ENCODE measurements at places on chromosomes 6 and 20.

DNA sequence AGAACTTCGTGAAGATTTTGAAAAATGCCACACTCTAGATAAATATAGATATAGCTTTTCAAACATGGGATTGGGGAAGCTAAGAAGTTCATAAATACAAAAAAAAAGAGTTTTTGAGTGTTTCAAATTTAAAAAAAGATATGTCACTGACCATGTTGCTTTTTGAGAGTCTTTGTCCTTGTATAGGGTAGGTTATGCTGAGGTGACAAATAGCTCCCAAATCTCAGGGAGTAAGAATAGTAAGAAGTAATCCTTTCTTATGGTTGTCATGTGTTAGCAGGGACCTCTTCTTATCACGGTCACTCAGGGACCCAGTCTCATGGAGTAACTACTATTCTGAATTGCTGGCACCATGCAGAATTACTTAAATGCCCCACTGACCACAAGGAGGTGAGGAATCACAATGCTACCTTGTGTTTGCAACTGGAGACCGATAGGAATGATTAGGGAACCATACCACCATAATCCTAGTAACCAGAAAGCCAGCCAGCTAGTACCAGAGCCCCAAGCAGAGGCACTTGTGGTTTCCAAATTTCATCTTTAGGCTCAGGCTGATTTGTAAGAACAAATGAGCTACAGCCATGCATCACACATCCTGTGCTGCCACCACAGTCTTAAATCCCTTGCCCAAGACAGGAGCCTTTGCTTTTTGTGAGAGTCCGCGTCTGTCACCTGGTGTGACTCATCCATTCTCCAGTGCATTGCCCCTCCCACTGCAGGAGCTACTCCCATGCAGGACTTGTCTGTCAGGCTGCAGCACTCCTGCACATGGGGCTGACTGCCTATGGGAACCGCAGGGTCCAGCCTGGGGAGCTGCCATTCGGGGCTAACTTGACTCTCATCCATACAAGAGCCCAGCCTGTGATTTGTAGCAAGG, 42.4 kb upstream of the ADGRF4 start:
- DNase-seq = no peak

DNA sequence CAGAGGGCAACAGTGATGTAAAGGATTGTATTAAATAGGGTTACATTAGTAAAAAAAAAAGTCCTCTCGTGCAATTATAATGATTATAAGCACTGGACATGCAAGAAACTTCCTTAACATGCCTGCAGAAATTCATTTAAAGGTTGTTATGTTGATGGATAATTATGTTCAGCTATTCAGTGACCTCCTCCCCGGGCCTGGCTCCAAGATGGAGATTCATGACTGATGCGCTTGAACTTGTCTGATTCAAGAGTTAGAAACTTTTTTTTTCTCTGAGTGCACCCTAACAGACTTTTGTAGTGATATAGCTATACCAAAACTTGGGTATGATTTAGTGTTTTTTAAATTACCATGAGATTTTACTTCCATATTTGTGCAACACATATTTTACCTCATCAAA, 1170.0 kb upstream of the CITED2 start:
- DNase-seq = no peak

DNA sequence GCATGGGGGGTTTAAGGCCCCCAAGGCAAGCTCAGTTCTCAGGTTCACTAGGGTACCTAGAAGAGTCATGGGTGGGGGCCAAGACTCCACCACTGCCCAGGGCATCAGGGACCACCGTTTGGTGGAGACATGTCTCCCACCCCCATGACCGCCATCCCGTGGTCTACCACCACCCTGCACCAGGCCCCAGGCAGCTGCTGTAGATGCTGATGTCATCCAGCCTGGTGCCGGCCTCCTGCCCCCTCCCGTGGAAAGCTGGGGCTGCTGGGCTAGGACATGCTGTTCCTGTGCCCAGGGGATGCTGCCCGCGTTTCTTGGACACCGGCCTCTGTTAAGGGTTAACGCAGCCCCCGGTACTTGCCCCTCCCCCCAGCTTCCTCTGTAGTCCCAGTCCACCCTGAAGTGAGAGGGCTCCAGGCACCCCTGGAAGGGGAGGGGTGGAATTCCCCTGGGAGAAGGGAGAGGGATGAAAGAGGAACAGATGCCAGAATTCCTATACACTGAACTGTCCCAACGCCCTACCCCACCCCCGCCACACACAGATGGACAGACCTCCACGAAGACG, 587 bp downstream of the IP6K3 start:
- DNase-seq = no peak

- no peak for DNase-seq
These were observed 233.1 kb upstream of the ZNF217 start for GRCh38 chr20:53826597-53827291.

GRCh38 chr6:27544612-27545260, 71.8 kb upstream of the ZNF184 start:
- DNase-seq = no peak

DNA sequence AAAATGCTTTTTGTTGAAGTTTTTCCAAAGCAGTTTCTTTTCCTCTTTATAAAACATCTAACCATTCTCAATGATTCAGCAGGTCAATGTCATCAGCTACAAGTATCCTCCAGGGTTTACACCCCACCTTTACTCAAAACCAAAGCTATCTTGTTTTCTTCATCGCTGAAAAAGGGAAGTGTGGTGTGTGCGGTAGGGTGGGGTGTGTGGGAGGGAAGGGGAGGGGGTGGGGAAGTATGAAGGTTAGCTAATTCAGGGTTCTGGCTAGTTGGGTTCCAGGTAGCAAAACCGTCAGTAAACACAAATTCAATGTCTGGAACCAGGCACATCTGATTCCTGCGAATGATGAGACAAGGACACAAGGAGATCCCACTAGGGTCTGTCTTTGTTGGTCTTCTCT, 189.6 kb downstream of the GJA10 start:
- peak; percentile 12 for DNase-seq

DNA sequence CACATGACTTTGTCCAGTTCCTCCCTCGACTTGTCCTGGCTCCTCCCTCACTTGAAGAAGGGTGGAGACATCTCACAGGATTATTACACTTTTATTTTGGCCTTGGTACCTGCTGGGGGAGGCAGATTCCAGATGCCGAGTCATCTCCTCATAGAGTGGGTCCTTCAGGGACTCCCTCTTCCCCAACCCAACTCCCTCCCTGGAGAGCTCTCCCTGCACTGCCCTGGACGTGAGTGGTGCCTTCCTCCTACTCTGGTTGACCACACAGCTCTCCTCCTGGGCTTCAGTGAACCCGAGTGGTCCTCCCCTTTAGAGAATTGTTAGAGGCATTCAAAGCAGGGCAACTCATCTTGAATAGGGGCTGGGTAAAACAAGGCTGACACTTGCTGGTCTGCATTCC, 40.9 kb upstream of the MC3R start:
- DNase-seq = no peak

DNA sequence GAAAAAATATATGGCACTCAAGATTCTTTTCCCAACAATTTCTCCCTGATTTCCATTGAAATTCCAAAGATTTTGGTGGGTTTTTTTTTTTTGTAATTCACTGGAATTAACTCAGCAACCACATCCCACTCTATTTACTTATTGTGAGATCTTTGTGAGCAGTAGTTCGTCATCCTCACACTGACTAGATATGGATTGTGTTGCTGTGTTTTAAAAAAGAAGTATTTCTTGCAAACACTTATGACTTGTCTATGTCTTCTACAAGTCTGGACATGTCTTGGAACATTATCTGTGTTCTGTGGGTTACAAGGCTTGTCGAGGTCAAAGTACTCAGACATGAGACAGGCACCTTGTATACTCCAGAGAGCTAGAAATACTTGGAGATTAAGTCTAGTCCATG, 7.3 kb upstream of the TENT5A start:
- no peak for DNase-seq

GRCh38 chr6:10411131-10411970, 3.5 kb downstream of the TFAP2A start:
- DNase-seq = no peak

DNA sequence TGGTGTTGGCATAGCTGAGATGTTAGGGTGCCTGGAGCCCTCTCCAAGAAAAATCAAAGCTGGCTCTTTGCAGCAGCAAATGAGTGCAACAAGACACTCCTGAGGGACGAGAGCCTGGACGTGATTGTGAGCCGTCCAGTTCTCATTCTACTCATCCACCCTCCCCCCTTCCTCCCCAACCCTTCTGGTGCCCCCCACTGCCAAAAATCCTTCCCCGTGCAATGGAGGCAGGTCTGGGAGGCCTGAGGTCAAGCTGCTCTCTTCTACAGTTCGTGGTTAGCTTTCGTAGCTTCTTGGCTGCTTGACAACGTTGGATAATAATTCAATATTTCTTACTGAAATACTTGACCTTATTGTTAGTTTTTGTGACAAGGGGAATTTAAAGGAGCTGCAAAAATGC, 185.3 kb upstream of the SUPT3H start:
- DNase-seq = no peak

DNA sequence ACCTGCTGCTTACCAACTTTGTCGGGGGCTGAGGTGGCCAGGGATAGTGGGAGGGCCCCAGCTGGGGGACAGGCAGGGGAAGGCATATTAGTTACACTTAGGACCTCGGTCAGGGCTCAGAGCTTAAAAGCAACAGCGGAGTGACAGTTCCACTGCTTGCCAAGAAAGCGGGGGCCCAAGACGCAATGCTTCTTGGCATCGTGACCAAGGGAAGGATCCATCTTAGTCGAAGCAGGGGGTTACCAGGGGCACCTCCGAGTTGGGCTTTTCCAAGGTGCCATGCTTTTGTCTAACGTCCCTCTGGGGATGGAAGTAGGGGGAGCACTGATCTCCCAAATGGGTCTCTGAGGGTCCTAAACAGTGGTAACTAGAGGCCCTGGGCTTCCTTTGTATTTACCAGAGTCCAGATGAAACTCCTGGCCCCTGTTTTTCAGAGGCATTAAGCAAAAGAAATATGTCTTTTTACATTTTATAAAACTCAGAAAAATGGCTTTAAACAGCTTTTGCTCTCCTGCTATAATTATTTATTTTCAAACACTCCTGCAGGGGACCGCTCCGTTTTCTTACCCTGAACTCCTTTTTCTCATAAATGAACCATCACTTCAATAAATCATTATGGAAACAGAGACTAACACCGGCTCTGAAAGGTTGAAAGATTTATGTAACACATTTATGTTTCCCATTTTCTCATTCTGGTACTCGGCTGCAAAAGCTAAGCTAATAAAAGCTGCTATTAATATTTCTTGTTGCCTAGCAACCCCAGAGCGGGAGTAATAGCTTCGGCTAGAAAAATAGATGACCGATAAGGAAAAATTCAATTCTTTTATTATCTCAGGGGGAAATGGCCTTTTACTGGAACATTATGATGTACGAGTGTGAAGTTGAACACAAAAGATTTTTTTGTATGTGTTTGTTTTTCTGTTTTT, 100.4 kb downstream of the TOX2 start:
- no peak for DNase-seq

GRCh38 chr20:58715801-58716475, 23.3 kb downstream of the NPEPL1 start:
- DNase-seq = no peak

- no peak for DNase-seq
These were observed 11.8 kb upstream of the SNRPC start for GRCh38 chr6:34745277-34746103.

DNA sequence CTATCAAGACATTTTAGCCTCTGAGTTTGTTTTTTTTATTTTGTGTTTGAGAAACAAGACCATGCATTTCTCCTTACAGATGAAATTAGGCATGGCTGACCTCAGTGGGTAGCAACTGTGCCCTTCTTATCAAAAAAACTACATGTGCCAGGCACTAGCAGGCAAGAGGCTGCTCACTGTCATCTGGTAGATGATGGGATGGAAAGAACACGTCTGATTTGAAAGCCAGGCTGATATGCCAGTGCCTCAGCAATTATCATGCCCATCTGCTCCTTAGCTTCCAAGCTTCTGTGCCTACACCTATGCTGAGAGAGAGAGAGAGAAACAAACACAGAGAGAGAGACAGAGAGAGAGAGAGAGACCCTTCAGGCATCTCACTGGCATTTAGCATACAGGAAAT, 149.9 kb downstream of the C6orf118 start:
- DNase-seq = no peak

DNA sequence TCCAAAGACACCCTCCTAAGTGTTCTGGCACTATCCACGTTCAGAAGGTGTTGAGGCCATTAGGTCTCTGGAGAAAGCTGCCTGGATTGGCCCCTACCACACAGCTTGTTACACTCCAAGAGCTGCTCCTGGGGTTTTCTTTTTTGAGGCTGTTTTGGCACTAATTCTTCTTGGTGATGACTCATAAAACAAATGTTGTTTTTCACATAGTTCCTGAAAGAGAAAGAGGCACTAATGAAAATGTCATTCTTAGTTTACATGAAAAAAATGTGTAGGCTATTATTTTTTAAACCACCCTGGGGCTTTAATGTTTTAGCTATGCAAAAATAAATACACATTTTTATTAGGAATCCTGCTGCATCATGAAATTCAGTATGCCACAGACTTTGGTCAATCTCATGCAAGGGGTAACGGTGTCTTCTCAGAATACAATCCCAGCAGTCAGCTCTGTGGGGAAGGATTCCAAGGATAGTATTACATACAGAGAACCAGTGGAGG, 38.1 kb downstream of the TBPL1 start:
- no peak for DNase-seq

DNA sequence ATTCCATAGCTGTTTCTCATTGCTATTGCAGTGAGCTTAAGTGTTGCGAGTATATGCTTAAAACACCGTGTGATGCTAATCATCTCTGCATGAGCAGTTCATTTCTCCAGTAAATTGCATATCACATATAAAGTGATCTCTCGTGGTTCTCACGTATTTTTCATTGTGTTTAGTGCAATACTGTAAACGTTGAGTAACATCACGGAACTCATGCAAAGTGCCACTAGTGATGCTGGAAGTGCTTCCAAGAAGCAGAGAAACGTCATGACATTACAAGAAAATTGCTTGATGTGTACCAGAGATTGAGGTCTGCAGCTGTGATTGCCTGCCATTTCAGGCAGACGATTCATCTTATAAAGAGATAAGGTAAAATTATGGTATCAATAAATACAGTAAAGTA, 830.4 kb downstream of the GRIK2 start:
- DNase-seq = no peak

Measured in GF-D8 (cell line).